ENCODE measurements at places on chromosomes 16 and 17. TPM values are rescaled to one million over a fixed set of nuclear protein-coding genes. Genes with fewer than 3 reads are reported as not detected.

DNA sequence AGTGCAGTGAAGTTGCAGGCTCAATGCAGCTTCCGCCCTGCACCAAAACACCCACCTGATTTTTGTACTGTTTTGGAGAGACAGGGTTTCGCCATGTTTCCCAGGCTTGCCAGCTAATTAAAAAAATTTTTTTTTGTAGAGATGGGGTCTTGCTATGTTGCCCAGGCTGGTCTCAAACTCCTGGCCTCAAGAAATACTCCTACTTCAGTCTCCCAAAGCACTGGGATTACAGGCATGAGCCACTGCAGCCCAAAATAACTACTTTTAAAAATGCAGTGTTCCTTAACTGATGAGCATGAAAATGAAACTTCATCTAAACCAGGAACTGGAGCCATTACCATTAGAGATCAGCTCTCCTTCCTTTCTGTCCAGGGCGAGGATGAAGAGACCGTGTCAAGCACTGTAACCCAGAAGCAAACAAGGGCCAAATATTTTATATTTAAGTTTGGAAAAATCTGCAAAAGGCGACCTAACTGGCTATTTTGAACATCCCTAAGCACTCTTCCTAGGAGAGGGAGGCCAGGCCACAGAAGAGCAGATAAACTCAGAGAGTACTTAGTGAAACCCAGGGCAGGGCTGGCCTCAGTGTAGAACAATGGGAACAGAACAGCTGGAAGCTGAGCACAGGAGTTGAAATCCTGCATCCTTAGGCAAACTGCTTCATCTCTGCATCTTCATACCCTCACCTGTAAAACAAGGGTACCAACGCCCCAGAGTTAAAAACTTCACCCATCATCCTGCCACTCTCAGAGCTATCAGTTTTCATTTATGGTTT is 24.0 kb downstream of the CREBBP start:
- no peak for DNase-seq

GRCh38 chr17:61345825-61346666 is 53.6 kb upstream of the TBX2 start:
- DNase-seq, result no peak

GRCh38 chr16:5756969-5757368 is 659.4 kb upstream of the EEF2KMT start:
- no peak for DNase-seq

TEKT5 gene
- not detected for polyA plus RNA-seq

DNA sequence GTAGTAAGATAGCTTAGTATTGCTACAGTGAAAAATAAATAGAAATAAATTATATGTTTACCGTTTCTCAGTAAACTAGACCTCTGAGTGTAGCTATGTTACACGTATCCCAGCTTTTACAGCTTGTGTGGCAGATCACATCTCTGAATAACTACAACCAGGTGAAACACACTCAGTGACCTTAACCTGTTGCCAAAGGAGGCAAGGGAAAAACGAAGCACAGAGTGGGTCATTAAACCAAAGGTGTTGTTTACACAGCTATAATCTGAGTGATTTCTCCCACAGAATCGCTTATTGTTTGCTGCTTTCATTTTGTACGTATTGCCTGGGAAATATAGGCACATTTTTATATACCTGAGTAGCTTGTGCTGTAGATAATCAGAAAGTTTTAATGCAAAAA is 688.2 kb upstream of the KIF2B start:
- DNase-seq, result no peak

- no peak for DNase-seq
These were observed 10.1 kb upstream of the DHRS7C start for GRCh38 chr17:9801505-9801904.

DNA sequence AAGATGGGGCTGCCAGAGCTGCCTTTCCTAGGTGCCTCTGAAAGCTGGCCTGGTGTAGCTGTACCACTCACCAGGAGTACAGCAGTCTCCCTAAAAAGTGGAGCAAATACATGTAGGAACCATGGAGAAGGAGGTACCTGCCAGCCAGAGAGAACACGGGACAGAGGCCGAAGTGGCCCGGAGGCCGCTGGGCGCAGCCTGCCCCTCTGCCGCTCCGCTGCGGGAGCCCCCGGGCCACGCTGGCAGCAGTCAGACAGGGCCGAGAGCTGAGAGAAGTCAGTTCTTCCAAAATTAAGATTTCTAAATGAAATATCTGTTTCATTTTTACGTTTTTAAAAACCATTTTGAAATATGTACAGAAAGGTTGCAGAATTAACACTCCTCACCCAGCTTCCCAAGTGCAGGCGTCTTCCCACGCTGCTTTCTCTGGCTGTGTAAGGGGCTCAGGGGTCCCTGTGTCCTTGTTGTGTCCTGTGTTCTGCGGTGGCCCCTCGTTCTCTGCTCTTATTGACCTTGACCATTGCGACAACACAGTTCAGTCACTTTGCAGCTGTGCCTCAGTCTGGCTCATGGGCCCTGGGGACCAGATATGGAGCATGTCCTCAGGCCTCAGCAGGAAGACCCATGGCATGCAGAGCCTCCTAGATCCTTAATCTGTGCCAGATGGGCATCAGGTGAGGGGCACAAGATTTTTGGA is 5.0 kb downstream of the MAPK8IP3 start:
- DNase-seq, result no peak
